Activated T-cell treated with anti-CD3 and anti-CD28 coated beads for 4 hours (primary cell): ENCODE measurements at places on chromosomes 3 and 15.

DNA sequence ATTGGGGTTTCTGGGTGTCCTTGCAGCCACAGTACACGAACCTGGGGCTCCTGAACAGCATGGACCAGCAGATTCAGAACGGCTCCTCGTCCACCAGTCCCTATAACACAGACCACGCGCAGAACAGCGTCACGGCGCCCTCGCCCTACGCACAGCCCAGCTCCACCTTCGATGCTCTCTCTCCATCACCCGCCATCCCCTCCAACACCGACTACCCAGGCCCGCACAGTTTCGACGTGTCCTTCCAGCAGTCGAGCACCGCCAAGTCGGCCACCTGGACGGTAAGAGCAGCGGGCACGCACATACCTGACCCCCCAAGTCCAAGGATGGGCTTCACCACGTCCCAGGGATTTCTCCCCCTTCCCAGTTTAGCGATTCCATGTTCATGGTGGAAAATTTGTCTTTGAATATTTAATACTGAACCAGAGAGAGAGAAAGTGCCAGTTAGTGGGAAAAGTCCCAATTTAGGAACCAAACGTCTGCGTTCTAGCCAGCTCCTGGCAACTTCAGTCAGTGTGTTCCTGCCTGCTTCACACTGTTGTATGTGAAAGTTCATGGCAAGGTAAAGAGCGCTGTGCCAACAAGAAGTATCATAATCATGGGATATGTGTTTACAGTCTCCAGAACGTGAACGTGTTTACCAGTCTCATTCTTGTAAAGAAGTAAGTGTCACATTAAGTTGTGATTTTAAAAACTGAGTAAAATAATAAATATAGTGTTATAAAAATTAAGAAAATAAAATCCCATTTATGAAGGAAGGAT, 177.2 kb downstream of the TP63 start:
- DNase-seq = no peak

- no peak for DNase-seq
Measured at GRCh38 chr3:57226176-57226575, 1.4 kb upstream of the APPL1 start.

- no peak for DNase-seq
Measured at GRCh38 chr3:197426121-197426566, 127.7 kb upstream of the DLG1 start.

DNA sequence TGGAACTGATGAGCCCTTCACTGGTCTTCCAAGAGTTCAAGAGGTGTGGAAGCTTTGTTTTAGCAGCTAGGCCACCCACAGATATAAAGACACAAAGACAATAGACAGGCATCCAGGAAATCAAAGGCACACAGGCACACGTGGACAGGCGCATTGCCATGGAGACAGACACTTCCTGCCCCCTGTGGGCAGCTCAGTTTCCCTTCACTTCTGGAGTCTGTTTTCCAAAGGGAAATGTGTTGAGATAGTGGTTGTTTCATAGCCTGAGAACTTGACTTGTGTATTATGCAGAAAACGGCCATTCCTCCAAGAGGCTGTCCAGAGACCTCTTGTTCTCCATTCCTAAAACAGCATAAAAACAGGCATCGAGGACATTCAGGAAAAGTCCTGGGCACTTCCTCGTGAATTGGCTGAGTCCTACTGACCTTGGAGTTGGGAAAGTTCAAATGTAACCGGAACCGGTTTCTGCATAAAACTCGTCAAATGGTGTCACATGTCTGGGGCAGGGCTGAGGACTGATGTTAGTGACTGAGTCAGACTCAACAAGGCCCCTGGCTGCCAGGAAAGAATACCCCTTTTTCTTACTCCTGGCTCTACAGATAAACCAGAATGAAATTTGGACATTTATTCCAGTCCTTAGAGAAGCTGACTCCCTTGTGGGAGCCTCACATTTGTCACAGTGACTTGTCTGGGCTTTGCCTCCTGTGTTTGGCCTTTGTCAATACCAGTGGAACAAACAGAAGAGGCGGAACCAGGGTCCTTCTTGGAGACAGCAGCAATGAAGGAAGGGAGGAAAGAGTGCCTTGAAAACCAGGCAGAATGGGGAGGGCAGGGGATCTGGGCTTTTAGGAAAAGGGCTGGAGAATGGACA, 1.3 kb downstream of the ALPK3 start:
- DNase-seq = no peak

GRCh38 chr15:95485367-95485766, 845.1 kb upstream of the NR2F2 start:
- no peak for DNase-seq

- no peak for DNase-seq
Measured at GRCh38 chr3:72350761-72351505, 497.3 kb downstream of the SHQ1 start.

GRCh38 chr15:97691799-97692198, 268.7 kb upstream of the ARRDC4 start:
- no peak for DNase-seq

GRCh38 chr3:197539651-197540051, 16.1 kb downstream of the BDH1 start:
- DNase-seq = no peak

DNA sequence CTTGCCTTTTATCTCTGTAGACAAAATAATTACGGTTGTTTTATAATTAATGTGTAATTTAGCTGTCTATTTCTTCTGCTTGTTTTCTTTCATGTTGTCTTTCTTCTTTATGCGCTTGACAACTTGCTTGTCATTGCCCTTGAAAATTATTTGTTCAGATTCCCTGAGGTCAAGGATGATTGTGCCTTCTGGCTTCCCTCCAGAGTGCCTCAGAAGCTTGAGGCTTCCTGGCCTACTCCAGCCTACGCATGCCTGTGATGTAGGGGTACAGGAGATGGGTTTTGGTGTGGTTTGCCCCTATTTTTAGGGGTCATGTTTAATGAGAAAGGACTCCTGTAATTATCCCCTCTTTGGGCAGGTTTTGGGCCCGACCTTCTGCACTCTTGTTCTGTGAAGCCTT, 231.5 kb downstream of the SV2B start:
- DNase-seq = no peak

DNA sequence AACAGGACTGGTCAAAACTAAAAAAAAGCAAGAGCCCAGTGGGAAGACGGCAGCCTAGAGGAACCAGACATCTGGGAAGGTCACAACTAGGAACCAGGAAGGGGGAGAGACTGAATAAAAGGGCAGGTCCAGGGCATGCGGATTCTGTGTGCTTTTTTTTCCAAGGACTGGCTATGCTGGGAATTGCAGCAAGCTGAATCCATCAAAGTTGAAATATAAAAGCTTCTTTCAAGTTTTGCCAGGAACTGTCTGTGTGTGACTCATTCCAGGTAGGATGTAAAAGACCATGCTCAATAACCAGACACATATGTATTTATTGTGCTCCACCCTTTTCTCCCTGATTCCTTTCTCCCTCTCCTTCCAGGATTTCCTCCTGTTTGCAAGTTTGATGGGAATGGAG, 47.9 kb upstream of the CCDC80 start:
- no peak for DNase-seq

DNA sequence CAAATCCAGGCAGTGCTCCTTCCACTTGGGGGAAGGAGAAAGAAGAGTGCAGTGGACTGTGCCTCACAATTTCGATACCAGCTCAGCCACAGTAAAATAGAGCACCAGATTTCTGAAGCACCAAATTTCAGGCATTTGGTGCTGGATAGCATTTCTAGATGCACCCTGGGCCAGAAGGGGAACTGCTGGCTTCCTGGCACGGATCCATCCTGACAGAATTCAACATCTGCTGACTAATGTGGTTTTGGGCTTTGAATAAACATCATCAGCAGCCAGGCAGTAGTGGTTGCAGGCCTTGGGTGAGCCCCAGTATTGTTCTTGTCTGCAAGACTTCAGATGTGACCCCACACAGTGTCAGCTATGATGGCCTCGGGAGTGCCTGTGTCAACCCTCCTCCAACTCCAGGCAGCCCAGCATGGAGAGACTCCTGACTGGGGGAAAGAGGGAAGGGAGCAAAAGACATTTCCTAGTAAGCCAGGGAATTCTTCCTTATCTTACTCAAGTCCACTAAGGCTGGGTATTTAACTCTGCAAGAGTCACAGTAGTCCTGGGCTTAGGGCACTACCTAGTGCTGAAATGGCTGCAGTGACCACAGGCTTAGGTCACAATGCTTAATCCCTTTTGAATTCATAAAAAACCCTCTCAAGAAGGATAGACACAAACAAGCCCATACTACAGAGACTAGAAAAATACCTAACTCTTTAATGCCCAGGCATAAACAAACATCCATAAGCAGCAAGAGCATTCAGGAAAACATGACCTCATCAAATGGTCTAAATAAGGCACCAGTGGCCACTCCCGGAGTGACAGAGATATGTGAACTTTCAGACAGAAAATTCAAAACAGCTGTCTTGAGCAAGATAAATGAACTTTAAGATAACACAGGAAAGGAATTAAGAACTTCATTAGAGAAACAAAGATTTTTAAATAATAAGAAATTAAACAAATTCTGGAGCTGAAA, 74.7 kb downstream of the SPATA16 start:
- no peak for DNase-seq

- DNase-seq = no peak
Measured at GRCh38 chr3:73055583-73055982, 5.9 kb upstream of the EBLN2 start.

GRCh38 chr3:127539366-127540060, 51.0 kb downstream of the TPRA1 start:
- DNase-seq = no peak

DNA sequence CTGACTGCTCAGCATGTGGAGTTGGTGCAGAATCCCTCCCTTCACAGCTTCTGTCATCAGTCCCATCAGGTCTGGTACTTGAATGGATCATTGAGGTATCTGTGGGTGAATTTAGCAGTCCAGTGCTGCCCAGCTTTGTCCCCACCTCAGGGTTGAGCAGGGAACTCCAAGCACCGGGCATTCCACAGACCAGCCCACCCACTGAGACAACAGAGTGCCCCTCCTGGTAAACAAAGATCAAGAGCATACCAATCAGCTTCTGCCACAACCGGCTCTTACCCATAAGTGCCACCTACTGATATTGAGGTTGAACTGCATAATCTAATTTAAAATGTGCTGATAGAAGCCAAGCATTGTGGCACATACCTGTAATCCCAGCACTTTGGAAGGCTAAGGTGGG, 57.1 kb upstream of the FXR1 start:
- DNase-seq = no peak

- no peak for DNase-seq
Measured at GRCh38 chr3:100875239-100875638, 118.0 kb downstream of the ABI3BP start.

- DNase-seq = no peak
Measured at GRCh38 chr3:94303897-94304296, 241.0 kb downstream of the NSUN3 start.

DNA sequence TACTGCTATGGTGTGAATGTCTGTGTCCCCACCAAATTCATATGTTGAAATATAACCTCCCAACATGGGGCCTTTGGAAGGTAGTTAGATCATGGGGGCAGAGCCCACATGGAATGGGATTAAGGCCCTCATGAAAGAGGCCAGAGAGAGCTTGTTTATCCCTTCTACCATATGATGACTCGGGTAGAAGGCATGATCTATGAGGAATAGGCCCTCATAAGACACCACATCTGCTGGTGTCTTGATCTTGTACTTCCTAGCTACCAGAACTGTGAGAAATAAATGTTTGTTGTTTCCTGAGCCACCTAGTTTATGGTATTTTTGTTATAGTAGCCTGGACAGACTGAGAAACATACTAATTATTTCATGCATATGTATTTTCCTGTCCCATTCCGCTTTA, 51.9 kb downstream of the WWTR1 start:
- no peak for DNase-seq

GRCh38 chr15:51285399-51285798, 53.0 kb downstream of the CYP19A1 start:
- DNase-seq = no peak

DNA sequence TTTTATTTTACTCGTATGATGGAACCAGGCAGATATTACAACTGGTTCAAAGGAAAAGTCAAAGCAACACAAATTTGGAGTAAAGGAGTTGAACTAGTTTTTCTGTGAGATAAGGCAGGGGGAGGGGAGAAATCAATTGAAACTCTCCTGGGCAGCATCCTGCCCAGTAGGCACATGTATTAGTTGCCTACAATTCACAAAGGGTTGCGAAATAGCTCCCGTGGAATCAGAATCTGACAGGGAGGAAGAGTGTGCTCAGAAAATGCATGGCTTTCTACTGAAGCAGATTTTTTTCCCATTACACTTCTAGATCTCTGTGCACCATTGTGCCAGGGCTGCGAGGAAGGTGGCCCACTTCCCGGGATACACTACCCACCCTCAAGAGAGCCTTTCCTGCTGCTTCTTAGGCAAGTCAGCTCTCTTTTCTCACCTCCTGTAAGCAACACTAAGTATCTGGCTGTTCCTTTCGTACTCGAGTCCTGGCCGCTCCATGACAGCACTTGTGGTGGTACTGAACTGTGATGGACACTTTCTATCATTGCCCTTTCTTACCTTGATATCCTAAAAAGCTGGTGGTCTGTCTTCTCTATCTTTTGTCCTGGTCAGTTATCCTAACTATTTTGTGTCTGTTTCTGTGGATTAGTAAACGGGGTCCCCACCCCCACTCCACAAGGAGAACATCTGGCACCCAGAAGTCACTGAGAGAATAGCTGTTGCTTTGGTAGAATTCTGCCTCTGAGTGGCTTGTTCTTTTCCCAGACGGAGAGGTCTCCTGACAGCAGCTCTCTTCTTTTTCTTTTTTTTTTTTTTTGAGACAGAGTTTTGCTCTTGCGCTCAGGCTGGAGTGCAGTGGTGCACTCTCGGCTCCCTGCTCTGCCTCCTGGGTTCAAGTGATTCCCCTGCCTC, 74.8 kb downstream of the RPL39L start:
- DNase-seq = no peak

- no peak for DNase-seq
Measured at GRCh38 chr15:82306791-82307713, 42.2 kb downstream of the GOLGA6L10 start.

DNA sequence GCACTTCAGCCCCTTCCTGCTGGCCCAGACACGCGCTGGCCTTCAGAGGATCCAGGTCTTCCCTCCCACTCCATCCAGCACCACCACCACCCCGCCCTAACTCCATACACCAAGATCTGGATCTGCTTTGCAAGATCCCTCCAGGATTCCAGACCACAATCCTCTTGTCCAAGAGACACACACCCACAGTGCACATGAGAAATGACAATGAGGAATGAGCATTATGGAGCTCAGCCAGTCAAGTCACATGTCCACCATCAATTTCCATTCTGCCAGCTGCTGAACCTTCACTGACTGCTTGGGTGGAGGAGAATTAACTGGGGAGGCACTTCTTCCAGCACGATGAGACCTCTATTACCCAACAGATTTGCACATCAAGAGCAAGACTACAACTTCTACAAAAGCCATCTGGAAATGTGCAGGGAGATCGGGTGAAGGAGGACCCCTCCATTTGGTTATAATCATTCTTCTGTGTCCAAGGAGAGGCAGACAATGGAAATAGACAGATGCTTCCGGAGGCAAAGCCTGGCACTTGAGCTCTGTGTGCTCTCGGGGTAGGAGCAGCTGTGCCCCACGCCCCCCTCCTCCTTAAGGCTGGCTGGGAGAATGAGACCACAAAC, 12.3 kb upstream of the SPATA12 start:
- no peak for DNase-seq

GRCh38 chr15:58110999-58111717, 27.0 kb upstream of the AQP9 start:
- DNase-seq = no peak

GRCh38 chr3:49410846-49411534, 786 bp downstream of the RHOA start:
- DNase-seq = no peak
